ENCODE measurements at places on chromosomes 4 and X. TPM values are rescaled to one million over a fixed set of nuclear protein-coding genes. Genes with fewer than 3 reads are reported as not detected.

CSN1S1 gene
- not detected for total RNA-seq

RNF128 gene
- not detected for total RNA-seq

FGA gene
- not detected for total RNA-seq

ZNF674 gene
- 2.1 TPM for total RNA-seq

DNA sequence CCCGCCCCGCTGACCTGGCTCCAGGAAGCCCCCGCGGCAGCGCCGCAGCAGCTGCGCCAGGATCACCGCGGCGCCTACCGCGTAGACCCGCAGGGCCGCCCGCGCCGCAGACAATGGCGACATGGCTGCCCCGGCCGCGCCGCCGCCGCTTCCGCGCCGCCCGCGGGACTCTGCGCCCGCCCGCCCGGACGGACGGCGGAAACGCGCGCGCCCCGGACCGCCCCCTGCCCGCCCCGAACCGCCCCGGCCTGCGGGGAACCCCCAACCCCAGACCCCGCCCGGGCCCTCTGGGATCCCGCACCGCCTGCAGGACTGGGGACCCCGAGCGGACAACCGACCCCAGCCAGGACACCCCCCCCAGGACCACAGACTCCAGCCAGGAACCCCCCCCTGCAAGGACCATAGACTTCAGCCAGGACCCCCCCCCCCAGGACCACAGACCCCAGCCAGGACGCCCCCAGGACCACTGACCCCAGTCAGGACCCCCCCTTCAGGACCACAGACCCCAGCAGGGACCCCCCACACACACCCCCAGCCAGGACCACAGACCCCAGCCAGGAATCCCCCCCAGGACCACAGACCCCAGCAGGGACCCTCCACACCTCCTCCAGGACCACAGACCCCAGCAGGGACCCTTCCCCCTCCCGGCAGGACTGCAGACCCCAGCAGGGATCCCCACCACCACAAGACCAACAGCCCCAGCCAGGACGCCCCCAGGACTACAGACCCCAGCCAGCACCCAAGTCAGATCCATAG lies at the start of the genes DHRSX and ZBED1:
TSS of gene DHRSX (minus strand) at position 174 of the 756 bp plus-strand sequence. CDS start at position 123, 51 bp downstream.
TSS of gene ZBED1 (minus strand) at position 174 of the 756 bp plus-strand sequence. CDS start 10,257 bp downstream, outside the sequence.
- peak; percentile 88 for DNase-seq
- H3K4me1 ChIP-seq = peaks cover 29% of the 10 kb centered on the region

GRCh38 chr4:169345316-169345721 lies 74.6 kb upstream of the SH3RF1 start:
- H3K36me3 ChIP-seq = no peaks in the 10 kb centered on the region
- H3K4me1 ChIP-seq = no peaks in the 10 kb centered on the region
- peaks cover 2% of the 10 kb centered on the region for H3K27me3 ChIP-seq
- no peak for DNase-seq
- no peak overlapping the region for H3K27ac ChIP-seq

GRCh38 chr4:127214016-127214415 lies 418.7 kb upstream of the INTU start:
- H3K4me3 ChIP-seq = no peak overlapping the region
- no peak overlapping the region for H3K27ac ChIP-seq
- no peaks in the 10 kb centered on the region for H3K27me3 ChIP-seq
- no peaks in the 10 kb centered on the region for H3K4me1 ChIP-seq
- H3K36me3 ChIP-seq = no peaks in the 10 kb centered on the region

GRCh38 chr4:104462641-104463040 lies 32.1 kb downstream of the CXXC4 start:
- H3K27ac ChIP-seq = no peak overlapping the region
- DNase-seq = no peak
- no peaks in the 10 kb centered on the region for H3K4me1 ChIP-seq
- no peaks in the 10 kb centered on the region for H3K36me3 ChIP-seq
- H3K4me3 ChIP-seq = no peak overlapping the region

- H3K4me1 ChIP-seq = no peaks in the 10 kb centered on the region
- H3K36me3 ChIP-seq = no peaks in the 10 kb centered on the region
- no peak overlapping the region for H3K27ac ChIP-seq
- H3K27me3 ChIP-seq = no peaks in the 10 kb centered on the region
- DNase-seq = no peak
- no peak overlapping the region for H3K4me3 ChIP-seq
Measured at GRCh38 chrX:103722505-103722904, 11.8 kb downstream of the TMEM31 start.

GRCh38 chrX:132807411-132808030 lies 150.9 kb downstream of the HS6ST2 start:
- no peaks in the 10 kb centered on the region for H3K27me3 ChIP-seq
- DNase-seq = no peak
- no peaks in the 10 kb centered on the region for H3K36me3 ChIP-seq
- no peak overlapping the region for H3K4me3 ChIP-seq
- H3K4me1 ChIP-seq = no peaks in the 10 kb centered on the region
- no peak overlapping the region for H3K27ac ChIP-seq

GRCh38 chr4:6763330-6763851 lies 19.1 kb upstream of the KIAA0232 start:
- H3K27me3 ChIP-seq = peaks cover 15% of the 10 kb centered on the region
- H3K4me3 ChIP-seq = no peak overlapping the region
- H3K27ac ChIP-seq = no peak overlapping the region
- H3K4me1 ChIP-seq = peaks cover 2% of the 10 kb centered on the region

DNA sequence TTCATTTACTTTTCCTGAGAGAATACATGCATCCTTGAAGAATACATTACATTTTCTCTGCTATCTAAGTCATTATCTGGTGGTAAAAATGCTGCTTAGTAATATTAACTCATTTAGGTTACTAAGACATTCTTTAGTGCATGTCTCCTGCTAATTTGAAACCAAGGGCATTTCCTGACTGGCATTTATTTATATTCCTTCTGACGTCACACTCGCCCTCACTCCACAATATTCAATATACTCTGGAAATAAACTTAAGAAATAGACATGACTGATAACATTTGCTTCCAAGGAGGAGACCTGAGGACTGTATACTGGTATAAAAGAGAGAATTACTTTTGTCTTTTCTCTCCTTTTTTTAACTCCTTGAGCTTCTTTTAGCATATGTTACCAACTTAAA lies 619.5 kb upstream of the SMIM31 start:
- no peaks in the 10 kb centered on the region for H3K4me1 ChIP-seq
- H3K4me3 ChIP-seq = no peak overlapping the region
- no peak for DNase-seq
- no peaks in the 10 kb centered on the region for H3K27me3 ChIP-seq
- H3K36me3 ChIP-seq = no peaks in the 10 kb centered on the region

- H3K4me3 ChIP-seq = peak overlapping the region; percentile 76
- H3K4me1 ChIP-seq = peaks cover 6% of the 10 kb centered on the region
- no peak for DNase-seq
- H3K27me3 ChIP-seq = peaks cover 66% of the 10 kb centered on the region
- no peaks in the 10 kb centered on the region for H3K36me3 ChIP-seq
- no peak overlapping the region for H3K27ac ChIP-seq
Measured at GRCh38 chr4:52051615-52052474, 741 bp downstream of the SPATA18 start.

DNA sequence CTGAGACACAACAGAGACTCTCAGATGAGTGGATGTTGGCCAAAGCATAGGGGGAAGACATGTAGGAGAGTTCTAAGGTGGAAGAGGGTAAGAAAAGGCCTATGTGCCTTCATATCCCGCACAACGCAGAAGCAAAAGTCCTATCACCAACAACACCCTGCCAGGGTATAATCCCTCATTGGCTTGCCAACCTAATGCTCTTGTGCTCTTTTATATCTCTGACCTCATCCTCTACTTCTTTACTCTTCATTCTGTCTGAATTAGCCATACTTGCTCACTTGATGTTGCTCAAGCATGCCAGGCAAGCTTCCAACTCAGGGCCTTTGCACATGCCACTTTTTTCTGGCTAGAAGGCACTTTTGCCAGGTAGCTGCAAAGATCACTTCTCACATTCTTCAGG lies 28.1 kb upstream of the ZNF330 start:
- H3K4me3 ChIP-seq = no peak overlapping the region
- no peak for DNase-seq
- H3K27ac ChIP-seq = no peak overlapping the region
- no peaks in the 10 kb centered on the region for H3K4me1 ChIP-seq
- H3K36me3 ChIP-seq = no peaks in the 10 kb centered on the region
- no peaks in the 10 kb centered on the region for H3K27me3 ChIP-seq

- no peaks in the 10 kb centered on the region for H3K36me3 ChIP-seq
- H3K27ac ChIP-seq = no peak overlapping the region
- DNase-seq = no peak
- no peak overlapping the region for H3K4me3 ChIP-seq
Measured at GRCh38 chr4:43512253-43512652, 619.7 kb downstream of the GRXCR1 start.

DNA sequence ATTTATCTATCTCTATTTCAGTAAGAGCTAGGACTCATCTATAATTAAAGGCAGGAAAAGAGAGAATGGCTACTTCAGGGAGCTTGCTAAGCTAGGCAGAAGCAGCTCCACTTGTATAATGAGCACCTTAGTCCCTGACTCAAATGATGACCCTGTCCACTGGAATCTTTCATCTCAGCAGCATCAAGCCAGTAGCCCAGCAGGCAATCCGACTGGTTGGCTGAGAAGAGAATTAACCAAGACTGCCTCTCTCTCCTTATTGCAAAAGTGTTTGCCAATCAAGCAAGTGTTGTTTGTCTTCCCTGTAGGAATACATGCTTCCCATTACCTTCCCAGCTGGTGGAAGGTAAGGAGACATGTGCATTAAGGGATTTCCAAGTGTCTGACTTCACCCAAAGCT lies 3.9 kb upstream of the SPOCK3 start:
- H3K4me3 ChIP-seq = no peak overlapping the region
- no peak for DNase-seq
- no peaks in the 10 kb centered on the region for H3K36me3 ChIP-seq
- H3K27ac ChIP-seq = no peak overlapping the region
- peaks cover 8% of the 10 kb centered on the region for H3K4me1 ChIP-seq

- peaks cover 53% of the 10 kb centered on the region for H3K4me1 ChIP-seq
- peak overlapping the region; percentile 70 for H3K27ac ChIP-seq
- H3K36me3 ChIP-seq = peaks cover 10% of the 10 kb centered on the region
- H3K4me3 ChIP-seq = no peak overlapping the region
Measured at GRCh38 chrX:13254076-13254785, 65.6 kb downstream of the ATXN3L start.

GRCh38 chrX:58051346-58051745 lies 141.1 kb upstream of the ZXDA start:
- no peak for DNase-seq
- no peak overlapping the region for H3K4me3 ChIP-seq
- H3K36me3 ChIP-seq = no peaks in the 10 kb centered on the region

- H3K36me3 ChIP-seq = no peaks in the 10 kb centered on the region
- H3K4me1 ChIP-seq = no peaks in the 10 kb centered on the region
- no peak overlapping the region for H3K27ac ChIP-seq
- peaks cover 16% of the 10 kb centered on the region for H3K27me3 ChIP-seq
- no peak overlapping the region for H3K4me3 ChIP-seq
Measured at GRCh38 chr4:89674876-89675459, 162.0 kb downstream of the SNCA start.

DNA sequence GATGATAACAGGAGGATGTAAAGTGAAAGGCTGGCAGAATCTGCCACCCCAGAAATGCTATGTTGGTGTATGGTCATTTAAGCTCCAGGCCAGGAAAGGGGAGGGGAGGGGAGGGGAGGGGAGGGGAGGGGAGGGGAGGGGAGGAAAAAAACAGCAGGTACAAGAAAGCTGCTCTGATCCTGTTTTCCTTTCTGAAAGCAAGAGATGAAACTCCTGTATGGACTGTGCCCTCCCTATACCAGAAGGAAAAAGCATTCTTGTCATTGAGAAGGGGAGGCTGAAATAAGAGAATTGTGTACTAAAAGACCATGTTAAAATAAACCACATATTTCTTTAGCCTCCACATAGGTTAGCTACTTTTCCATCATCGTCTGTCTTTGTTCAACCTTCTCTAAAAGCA lies 179.5 kb downstream of the NLGN4X start:
- H3K4me3 ChIP-seq = no peak overlapping the region
- DNase-seq = no peak
- no peak overlapping the region for H3K27ac ChIP-seq

DNA sequence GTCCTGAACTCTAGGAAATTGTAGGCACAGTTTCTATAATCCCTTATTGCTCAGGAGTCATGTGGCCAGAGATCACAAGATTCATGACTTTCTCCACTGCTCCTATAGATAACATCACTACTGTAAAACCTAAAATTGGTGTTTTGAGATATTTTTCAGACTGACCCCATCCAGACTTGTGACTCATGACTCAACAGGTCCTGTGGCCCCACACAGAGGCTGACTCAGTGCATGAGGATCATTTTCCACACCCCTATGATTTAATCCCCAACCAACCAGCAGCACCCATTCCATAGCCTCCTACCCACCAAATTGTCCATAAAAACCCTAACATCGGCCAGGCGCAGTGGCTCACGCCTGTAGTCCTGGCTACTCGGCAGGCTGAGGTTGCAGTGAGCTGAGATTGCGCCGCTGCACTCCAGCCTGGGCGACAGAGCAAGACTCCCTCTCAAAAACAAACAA lies 13.2 kb upstream of the XIAP start:
- peaks cover 6% of the 10 kb centered on the region for H3K4me1 ChIP-seq
- no peaks in the 10 kb centered on the region for H3K27me3 ChIP-seq
- H3K27ac ChIP-seq = no peak overlapping the region
- H3K36me3 ChIP-seq = no peaks in the 10 kb centered on the region
- DNase-seq = no peak

GRCh38 chrX:69616457-69617203 lies 717 bp downstream of the EDA start:
- peak overlapping the region; percentile 83 for H3K4me3 ChIP-seq
- peaks cover 9% of the 10 kb centered on the region for H3K4me1 ChIP-seq
- no peaks in the 10 kb centered on the region for H3K36me3 ChIP-seq
- peak; percentile 55 for DNase-seq
- H3K27ac ChIP-seq = no peak overlapping the region

GRCh38 chr4:6777636-6778281 lies 4.8 kb upstream of the KIAA0232 start:
- H3K36me3 ChIP-seq = no peaks in the 10 kb centered on the region
- H3K4me1 ChIP-seq = peaks cover 35% of the 10 kb centered on the region
- peak overlapping the region; percentile 37 for H3K4me3 ChIP-seq
- H3K27ac ChIP-seq = peak overlapping the region; percentile 79

DNA sequence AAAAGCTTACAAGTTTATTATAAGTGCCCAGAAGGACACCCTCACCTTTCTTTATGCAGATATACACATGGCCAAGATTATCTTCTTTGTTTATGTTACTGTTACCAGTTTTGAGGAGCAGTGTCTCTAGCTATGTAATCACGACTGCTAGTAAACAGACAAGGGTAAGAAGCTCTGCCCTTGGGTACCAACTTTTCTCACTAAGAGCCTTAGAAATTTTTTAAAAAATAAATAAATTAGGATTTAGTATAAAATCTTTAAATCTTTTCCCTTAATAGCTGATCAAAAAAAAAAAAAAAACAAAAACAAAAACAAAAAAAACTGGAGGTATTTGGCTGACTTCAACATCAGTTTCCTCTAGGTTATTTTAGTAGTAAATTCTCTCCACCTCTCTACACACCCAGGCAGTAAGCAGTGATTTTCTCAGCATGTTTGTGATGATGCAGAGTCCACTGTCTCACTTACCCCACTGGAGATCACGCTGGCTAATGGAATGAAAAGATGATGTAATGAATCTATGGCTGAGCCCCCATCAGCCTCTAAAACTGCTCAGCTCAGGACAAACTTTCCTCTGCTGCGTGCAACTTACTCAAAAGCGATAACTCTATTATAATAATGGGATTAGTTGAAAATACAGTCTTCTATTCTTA lies 125.9 kb downstream of the FRYL start:
- peaks cover 35% of the 10 kb centered on the region for H3K4me1 ChIP-seq
- H3K27me3 ChIP-seq = no peaks in the 10 kb centered on the region
- H3K36me3 ChIP-seq = peaks cover 14% of the 10 kb centered on the region

- peak overlapping the region; percentile 85 for H3K4me3 ChIP-seq
- peaks cover 51% of the 10 kb centered on the region for H3K4me1 ChIP-seq
- no peaks in the 10 kb centered on the region for H3K27me3 ChIP-seq
- no peak for DNase-seq
- H3K36me3 ChIP-seq = peaks cover 2% of the 10 kb centered on the region
Measured at GRCh38 chr4:86935566-86935852, 698 bp downstream of the AFF1 start.

Data from activated CD4-positive, alpha-beta T cell treated with anti-CD3 and anti-CD28 coated beads, Interleukin-2, amount 10 ng/mL, durations not matched to agents 24 days and 14 days (primary cell).